ENCODE measurements at places on chromosomes 1 and 21.

- DNase-seq, result no peak
Measured at GRCh38 chr1:234589854-234590620, 19.9 kb downstream of the IRF2BP2 start.

DNA sequence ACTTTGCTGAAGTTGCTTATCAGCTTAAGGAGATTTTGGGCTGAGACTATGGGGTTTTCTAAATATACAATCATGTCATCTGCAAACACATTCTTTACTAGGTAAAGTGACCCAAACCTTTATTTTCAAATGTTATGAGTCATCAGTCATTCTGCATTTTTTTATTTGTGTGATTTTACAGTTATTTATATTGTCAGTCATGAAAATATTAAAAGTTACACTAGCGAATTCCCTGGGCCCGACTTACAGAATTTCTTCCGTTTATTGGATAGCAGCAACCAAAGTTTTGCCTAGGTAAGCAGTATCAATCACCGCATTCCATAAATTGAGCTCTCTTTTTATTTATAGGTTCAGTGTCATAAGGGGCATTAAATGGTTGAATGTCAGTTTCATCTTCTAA, 13.8 kb downstream of the OR2M5 start:
- DNase-seq, result no peak

DNA sequence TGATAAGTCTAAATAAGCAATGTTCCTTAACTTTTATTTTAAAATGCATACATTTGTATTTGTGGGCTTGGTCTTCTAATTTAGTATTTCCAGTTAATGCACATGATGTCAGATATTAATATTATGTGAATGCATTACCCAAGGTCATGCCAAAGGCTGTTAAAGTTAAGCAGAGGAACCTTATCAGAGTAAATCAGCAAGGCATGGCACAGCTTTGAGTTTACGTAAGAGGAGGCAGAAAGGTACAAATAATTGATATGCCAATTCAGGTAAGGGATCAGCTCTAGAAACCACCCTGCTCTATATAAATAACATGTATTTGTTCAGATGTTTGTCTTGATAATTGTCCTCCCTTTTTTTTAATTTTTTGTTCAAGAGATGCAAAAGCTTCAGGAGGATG, 64.5 kb upstream of the CHRM3 start:
- DNase-seq, result no peak

- DNase-seq, result no peak
Measured at GRCh38 chr1:204459706-204460105, 34.9 kb downstream of the PIK3C2B start.

GRCh38 chr1:153525088-153525728, 10.6 kb downstream of the S100A6 start:
- no peak for DNase-seq

- no peak for DNase-seq
Measured at GRCh38 chr1:196088541-196088940, 519.7 kb downstream of the KCNT2 start.

DNA sequence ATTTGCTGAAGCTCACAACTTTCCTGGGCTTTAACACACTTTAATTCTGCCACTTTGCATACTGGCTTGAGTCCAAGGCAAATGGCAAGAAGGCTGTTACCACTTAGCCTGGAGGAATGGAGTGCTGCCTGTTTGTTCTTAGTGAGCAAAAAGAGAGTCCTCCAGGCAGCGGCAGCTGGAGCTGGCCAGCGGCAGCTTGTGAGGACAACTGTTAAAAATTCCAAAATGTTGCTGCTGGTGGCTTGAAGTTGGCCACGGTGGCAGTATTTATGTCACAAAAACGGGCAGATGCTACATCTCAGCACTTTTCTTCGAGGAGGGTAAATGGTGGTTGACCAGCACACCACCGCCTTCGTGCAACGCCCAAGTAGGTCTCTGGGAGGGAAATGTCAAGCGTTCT, 27.3 kb downstream of the STPG1 start:
- peak; percentile 2 for DNase-seq

DNA sequence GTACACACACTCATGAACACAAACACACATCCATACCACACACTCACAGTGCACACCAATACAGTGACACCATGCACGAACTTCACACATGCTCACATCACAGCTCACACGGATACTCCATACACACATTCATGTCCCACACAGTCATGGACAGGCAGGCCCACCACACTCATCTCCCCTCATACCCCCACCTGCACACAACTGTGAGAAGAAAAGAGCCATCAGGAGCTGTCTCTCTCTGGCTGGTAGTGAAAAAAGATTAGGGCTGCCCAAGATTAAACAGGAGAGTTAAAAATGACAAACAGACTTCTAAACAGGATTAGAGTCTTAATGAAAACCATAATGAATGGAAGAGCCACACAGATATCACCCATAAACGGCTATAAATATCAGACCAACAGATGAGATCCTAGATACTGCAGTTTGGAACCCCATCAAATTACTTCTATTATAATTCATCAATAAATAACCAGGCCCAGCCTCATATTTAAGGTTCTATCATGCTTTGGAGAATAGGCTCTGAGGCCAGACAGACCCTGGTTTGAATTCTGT, 122.3 kb downstream of the PLXNA2 start:
- DNase-seq, result no peak

- DNase-seq, result no peak
Measured at GRCh38 chr1:205810448-205811157, 2.4 kb downstream of the SLC41A1 start.

DNA sequence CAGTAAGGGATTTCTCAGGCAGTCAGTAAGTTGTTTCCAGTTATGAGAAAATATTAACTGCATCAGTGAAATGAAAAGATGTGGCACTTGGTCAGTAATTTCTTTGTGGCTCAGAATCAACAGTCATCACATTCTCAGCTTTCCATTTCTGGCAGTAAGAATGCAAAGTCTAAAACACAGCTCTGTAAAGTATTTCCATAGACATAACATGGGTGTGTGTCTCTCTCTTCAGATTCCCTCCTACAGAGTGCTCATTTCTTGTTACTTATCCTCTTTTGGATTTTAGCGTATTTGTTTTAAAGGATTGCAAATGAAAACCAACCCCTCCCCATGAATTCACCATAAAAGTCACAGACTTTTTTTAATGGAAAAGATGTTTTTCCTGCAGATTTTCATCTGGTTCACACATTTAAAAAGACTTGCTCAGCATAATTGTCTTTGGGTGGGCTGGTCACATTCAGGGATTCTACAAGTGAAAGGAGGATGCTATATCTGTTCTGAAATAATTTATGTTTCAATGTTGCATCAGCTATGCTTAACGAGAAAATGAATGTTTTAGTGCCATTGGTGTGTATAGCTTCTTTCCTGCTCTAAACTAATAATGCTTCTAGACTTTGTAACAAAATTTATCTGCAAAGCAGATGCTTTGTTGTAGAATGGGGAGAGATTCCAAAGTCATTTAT, 34.6 kb upstream of the CD55 start:
- no peak for DNase-seq

GRCh38 chr1:89652373-89652772, 19.5 kb downstream of the LRRC8C start:
- no peak for DNase-seq

DNA sequence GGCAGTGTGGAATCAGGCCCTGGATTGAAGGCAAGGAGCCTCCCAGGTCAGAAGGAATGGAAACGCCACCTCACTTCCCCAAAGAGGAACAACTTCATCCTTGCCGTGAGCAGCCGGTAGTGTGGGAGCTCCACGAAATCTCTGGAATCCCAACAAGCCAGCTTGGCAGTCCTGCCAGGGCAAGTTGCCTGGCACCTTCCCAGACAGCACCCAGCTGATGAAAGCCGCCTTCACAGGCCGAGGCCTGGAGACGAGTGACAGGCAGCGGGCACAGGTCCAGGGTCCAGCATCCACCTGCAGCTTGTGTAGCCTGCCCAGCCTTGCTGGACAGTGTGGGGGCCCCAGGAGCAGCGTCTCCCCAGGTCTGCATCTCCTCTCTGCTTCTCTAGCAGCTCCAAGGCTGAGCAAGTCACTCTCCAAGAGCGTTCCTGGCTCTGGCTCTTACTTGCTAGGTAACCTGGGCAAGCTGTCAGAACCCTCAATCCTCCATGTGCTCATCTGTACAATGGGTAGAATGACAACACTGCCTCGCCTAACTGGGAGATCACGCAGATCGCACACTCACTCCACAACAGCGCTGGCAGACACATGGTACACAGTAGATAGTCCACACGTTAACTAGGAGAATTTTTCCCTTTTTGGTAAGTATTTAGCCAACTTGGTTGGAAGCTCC, 43.0 kb downstream of the ACOT7 start:
- DNase-seq, result no peak

DNA sequence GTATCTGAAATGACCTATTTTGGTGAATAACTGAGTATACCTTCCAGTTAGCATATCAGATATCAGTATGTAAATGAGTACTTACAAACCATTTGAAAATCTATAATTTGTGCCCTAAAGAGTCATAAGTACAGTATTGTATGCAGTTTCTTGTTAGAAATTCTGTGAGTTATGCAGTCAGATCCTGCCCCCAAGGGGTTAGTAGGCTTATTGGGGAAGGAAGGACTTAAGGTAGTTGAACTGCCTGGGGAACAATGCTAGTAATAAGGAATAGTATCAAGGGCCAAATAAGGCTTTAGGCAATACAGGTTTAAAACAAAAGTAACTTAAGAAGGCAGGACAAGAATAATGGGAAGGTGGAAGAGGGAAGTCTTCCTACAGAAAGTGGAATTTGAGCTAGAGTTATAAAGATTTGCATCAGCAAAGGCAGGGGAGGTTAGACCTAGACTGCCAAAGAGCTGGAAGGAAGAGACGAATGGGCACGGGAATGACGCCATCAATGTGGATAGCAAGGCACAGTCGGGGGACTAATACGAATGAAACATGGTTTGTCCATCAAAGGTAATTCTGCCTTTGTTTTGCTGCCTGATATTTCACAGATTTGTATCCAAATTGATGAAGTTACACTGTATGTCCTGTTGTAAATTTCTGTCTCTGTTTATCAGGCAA, 182.9 kb upstream of the DPYD start:
- no peak for DNase-seq

GRCh38 chr1:24003331-24003972, 23.3 kb upstream of the SRSF10 start:
- DNase-seq, result peak; percentile 34

DNA sequence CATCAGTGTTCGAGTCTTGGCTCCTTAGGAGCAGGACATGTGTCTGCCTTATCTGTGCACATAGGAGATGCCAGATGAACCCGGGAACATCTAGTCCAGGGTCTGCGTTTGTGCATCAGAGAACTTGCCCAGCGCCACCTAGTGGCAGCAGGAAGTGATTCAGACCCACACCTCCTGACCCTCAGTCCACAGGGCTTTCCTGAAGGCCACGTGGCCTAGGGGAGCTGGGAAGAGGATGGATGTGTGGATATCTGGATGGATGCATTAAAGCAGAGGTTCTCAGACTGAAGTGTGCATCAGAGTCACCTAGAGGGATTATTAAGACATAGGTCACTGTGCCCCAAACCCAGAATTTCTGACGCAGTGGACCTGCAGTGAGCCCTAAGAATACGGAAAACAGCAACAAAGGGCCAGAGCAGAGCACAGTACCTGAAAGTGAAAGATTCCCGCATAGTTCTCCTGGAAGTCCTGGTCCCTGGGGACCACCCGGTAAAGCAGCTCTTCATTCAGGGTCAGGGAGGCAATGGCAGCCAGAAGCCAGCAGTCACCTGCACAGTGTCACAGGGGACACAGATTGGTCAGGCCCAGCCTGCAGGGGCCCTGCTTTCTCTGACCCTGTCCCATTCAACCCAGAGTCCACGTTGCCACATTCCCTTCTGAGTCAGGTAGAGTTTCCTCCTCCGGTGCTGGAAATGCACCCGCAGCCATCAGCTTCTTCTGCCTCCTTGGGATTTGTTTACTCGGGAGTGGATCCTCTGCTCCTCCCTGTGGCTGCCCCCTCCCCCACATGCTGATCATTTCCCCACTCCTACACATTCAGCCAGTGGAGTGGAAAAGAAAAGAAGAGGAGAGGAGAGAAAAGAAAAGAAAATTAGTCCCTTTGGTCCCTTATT, 37.0 kb downstream of the CAPN8 start:
- peak; percentile 32 for DNase-seq

DNA sequence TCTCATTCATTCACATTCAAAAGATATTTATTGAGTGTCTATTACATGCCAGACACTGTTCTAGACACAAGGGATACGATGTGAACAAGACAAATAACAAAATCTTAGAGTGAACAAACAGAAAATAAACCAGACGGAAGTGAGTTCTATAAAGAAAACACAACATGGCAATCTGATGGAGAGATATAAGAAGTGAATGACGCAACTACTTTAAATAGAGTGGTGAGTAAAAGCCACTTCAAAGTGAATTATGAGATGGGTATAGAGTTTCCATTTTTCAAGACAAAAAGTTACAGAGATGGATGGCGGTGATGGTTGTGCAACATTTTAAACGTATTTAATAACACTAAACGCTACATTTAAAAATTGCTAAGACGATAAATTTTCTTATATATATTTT, 75.4 kb downstream of the CEP170 start:
- DNase-seq, result no peak

DNA sequence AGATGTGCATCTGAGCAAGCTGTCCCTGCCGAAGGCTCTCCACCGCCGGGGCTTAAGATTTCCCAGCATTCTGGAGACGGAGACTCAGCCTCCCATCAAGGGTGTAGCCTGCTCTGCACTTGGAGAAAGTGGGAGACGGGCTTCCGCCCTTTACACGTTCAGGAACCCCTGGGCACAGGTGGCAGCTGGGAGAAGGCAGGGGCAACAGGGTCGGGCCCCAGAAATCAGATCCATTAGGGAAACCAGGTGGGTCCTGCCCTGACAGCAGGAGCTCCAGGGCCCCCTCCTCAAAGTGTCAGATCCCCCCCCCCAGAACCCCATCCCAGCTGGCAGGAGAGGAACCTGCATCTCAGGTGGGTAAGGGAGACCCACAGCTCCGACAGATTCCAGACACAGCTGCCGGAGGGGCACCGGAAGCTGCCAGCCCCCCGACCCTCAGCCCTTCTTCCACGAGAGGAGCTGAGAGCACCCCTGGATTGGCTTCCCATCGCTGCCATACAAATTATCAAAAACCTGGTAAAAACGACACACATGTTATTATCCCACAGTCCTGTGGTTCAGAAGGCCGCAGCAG, 236.6 kb downstream of the NPHP4 start:
- no peak for DNase-seq

DNA sequence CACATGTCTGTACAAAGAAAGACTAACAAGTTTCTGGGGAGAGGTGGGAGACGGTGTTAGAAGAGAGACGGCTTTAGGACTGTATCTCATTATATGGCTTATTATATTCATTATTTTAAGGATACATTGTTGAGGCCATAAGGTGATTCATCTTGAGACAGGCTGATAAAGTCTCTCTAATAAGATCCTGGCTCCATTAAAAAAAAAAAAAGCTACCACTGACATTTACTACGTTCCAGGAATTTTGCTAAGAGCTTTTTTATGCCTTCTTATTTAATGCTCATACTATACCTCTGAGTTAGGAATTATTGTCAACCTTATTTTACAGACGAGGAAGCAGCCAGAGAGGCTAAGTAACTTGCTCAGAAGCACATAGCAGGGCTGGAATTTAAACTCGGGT, 173.7 kb downstream of the GABPA start:
- no peak for DNase-seq

- DNase-seq, result no peak
Measured at GRCh38 chr1:45843474-45843905, 40.1 kb downstream of the MAST2 start.

GRCh38 chr1:236552901-236553300, 29.1 kb downstream of the LGALS8 start:
- DNase-seq, result no peak

GRCh38 chr21:36135391-36136102, 668 bp downstream of the CBR3 start:
- DNase-seq, result peak; percentile 61
